ENCODE measurements at places on chromosomes 2 and 18.

DNA sequence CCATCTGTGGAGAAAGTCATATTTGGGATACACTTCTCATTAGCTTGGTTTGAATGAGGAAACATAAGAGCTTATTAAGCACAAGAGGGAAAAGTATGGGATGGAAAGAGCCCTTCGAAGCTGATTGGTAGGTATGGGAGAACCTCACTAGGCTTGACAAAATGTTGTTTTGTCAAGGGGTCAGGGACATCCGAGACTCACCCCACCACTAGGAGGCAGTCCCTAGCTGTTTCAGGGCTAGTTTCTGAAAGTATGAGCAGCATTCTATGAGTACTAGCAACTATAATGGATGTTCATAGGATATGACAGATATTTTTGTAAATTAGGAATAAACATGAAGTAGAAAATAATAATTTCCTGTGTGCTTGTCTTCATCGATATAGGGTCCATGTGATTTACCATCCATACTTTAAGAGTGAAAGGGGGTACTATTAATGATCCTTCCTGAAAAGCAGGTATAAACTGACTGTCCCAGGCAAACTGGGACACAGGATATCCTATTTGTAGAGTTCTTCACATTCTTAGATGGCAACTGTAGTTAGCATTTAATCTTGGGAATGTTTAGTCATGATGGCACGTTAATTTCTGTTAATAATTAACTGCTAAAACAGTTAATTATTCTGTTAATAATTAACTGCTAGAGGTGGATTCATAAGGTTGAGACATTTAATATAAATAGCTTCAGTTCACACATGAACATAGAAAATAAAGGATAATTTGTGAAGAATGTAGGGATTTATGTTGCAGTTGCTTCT is 28.4 kb downstream of the OTX1 start:
- H3K27ac ChIP-seq = no peak overlapping the region
- no peak overlapping the region for H3K4me3 ChIP-seq
- H3K36me3 ChIP-seq = no peaks in the 10 kb centered on the region
- H3K4me1 ChIP-seq = no peaks in the 10 kb centered on the region

- H3K27me3 ChIP-seq = no peaks in the 10 kb centered on the region
- DNase-seq = no peak
- no peak overlapping the region for H3K27ac ChIP-seq
- no peaks in the 10 kb centered on the region for H3K4me1 ChIP-seq
- no peak overlapping the region for H3K4me3 ChIP-seq
- H3K36me3 ChIP-seq = no peaks in the 10 kb centered on the region
Measured at GRCh38 chr2:171238946-171239345, 78.3 kb upstream of the TLK1 start.

- H3K4me3 ChIP-seq = no peak overlapping the region
- no peak for DNase-seq
- H3K27ac ChIP-seq = no peak overlapping the region
- H3K4me1 ChIP-seq = no peaks in the 10 kb centered on the region
- no peaks in the 10 kb centered on the region for H3K27me3 ChIP-seq
Measured at GRCh38 chr18:48858676-48859075, 92.1 kb downstream of the SMAD7 start.

DNA sequence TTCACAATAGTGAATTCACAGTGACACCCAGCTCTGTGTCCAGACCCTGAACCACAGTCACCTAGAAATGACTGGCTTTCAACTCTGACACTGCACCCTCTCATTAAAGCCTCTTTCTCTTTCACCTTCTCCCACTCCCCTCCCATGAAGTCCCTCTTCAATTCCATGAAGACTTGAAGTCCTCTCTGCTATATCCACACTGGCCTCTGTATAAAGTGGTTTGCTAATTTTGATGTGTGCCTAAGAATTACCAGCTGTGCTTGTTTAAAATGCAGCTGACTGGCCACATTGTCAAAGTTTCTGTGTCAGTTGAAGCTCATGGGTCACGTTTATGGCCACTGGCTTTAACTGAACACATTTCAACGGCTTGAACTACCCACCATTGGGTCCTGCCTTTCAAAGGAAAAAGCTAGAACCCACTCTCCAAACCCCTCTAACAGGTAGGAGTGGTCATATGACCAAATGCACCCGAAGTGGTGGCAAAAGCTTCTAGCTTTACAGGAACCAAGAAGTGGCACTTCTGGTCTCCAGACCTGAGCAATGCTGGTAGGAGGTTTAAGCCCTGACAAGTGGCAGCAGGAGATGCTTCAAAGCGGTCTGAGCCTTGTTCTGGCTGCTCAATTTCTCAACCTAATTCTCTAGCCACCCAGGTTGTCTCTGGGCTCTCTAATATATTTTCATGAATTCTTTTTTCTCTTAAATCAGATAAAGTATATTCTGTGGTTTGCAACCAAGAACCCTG is 34.2 kb downstream of the B4GALT6 start:
- DNase-seq = no peak
- no peaks in the 10 kb centered on the region for H3K4me1 ChIP-seq
- no peak overlapping the region for H3K27ac ChIP-seq
- no peak overlapping the region for H3K4me3 ChIP-seq
- H3K27me3 ChIP-seq = no peaks in the 10 kb centered on the region
